Cortex of kidney (tissue), 1 donor: ENCODE measurements at places on chromosomes 6 and 20.

DNA sequence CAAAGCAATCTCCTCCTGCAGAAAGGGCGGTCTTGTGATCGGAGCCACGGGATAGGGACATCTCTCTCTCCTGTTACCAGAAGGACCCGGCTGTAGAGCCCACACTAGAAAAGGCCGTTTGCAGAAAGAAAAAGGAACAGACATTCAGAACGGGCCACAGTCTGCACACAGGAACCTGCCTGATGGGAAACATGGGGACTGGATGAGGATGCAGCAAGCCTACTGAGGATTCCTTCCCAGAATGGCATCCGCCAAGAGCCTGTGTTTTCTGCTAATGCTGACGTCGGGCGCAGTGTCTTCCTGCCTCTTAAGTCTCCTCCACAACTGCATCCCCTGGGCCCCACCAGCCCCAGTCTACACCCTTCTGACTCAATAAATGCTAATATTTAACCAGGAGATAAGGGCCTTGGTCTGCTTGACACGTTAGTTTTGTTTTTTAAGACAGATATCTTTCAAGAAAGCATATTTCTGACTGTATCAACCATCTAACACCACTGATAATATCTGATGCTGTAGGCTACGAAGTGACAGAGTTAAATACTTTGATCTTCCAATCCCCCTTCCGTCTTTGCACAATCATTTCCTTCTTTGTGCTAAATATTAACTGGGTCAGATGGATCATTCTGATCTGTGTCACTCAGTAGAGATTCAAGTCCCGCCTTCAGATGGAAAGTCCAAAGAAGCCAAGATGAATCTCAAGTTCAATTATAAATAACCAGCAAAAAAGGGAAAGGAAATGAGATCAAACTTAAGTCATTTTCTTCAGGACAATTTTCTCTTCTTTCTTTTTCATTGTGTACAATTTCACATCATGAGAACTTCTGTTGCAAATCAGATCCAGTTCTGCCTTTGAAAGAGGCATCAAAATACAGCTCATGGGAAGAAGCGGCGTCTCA is 20.7 kb downstream of the FAM50B start:
- no peak for DNase-seq

GRCh38 chr20:22560817-22561216 is 23.6 kb downstream of the FOXA2 start:
- no peak for DNase-seq

DNA sequence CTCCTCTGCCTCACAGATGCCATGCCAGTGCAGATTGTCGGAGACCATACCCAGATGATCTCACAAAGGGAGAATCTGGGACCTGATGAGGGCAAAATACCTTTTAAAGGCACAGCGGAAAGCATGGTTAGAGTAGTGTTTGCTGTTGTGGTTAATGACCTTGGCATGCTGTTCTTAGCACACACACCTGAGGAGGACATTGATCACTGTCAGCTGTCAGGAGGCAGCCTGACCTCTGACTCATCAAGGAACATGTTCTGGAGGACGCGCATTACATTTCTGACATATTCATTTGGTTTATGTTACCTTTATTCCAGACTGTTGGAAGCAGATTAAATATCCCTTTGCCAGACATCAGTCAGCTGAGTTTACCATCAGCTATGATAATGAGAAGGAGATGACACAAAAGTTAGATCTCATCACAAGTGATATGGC is 57.1 kb downstream of the GOPC start:
- no peak for DNase-seq

DNA sequence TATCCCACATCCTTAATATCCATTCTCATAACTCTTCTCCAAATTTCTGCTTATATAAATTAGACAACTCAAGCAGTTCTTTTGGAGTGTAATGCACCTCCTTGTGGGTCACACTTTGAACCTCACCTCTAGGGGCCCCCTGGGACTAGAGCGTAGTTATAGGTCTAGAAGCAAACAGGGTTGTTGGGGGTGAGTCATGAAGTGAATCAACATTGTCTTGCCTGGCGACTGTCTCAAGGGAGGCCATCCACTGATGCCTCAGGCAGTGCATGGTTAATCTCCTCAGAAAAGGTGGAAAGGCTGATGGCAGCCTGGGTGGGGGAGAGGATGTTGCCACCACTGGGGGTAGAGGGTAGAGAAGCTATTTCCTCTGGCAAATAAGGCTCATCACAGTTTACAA is 129.1 kb downstream of the TNFRSF21 start:
- DNase-seq, result no peak

DNA sequence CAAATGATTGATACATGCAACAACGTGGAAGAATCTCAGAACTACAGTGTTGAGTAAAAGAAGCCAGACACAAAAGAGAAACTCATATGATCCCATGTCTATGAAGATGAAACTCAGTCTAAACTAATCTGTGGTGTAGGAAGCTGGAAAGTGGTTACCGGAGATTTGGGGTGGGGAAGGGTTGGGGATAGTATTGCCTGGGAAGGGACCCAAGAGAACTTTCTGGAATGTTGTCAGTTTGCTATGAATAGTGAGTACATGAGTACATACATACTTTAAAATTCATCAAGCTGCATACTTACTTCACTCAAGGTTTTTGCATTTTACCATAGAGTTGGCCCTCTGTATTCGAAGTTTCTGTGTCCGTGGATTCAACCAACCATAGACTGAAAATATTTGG is 106.0 kb downstream of the SAMD5 start:
- DNase-seq, result no peak

DNA sequence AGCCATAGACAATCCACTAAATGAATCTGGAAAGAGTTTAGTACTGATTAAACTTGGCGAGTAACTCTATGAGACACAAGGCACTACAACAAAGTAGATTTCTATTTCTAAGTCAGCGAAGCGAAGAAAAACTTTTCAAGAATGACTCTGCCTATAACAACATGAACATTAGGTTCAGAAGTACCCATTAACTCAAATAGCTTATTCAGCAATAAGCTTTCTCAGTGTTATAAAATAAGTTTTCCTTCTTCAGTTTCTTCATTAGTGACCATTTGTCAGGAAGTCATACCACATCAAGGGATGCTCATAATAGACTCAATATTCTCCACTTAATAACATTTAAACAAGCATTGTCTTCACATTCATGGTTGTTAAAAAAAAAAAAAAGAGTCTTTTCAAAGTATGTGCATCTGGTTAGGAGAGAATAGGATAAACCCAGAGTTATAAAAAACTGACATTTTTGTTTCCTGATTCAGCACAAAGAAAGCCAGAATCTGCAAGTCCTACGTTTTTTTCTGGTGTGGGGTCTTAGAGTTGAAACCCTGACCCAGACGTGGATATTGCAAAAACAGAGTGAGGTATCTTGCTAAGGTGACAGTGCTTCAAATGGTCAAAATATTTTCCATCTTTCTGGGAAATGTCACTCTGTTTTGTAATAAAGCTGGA is 148.2 kb upstream of the PREP start:
- no peak for DNase-seq

GRCh38 chr6:149012040-149012545 is 265.3 kb downstream of the UST start:
- no peak for DNase-seq
